H54 (cell line): ENCODE measurements at places on chromosomes 1 and 21.
A peak's percentile ranks its signal among the peaks of the same experiment; 100 is the strongest.

DNA sequence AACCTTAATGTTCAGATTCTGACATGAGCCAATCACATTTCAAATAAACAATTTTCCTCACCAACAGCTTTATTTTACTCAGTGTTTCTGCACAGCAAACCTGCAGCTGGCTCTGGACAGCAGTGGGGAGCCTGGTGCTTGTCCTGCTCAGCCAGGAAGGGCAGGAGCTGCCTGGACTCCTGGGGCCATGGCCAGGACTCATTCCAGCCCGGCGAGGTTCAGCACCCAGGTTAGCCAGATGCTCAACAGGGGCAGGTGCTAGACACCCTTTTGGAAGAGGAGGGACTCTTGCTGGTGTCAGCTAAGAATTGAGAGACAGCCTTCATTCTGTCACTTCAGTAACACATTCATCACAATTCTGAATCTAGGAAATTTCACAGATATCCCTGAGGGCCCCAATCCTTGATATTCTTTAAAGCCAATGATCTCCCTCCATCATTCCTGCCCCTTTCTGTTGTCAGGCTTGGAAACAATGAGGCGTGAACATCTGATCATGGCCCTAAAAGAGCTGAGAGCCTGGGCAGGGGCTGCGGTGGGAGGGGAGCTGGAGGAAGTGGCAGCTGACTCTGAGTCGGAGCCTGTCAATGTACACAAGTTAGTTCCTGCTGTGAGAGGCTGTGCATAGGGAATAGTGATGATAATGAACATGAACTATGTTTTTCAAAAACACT lies 251.3 kb downstream of the SDCCAG8 start:
- DNase-seq, result no peak

GRCh38 chr1:66295803-66296202 lies 238.2 kb upstream of the SGIP1 start:
- DNase-seq, result no peak

- peak; percentile 55 for DNase-seq
These were observed 107.0 kb downstream of the NAV1 start for GRCh38 chr1:201645956-201646355.

DNA sequence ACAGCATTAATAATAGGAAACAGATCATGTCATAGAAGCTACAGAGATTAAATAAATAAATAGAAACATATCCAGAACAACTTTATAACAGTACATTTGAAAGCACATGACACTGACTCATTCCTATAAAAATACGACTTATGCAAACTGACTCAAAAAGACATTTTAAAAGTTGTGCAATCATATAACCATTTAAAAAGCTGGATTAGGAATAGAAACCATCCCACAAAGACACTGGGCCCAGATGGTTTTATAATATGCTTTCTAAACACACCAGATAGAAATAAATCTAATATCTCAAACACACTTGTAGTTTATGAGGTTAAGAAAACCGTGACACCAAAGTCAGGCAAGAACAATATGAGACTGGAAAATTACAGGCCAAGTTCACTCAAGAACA lies 47.6 kb downstream of the MATN1 start:
- no peak for DNase-seq

GRCh38 chr1:116902723-116903383 lies 6.9 kb upstream of the PTGFRN start:
- no peak for DNase-seq

- no peak for DNase-seq
These were observed 63.9 kb downstream of the UCK2 start for GRCh38 chr1:165891111-165891860.

DNA sequence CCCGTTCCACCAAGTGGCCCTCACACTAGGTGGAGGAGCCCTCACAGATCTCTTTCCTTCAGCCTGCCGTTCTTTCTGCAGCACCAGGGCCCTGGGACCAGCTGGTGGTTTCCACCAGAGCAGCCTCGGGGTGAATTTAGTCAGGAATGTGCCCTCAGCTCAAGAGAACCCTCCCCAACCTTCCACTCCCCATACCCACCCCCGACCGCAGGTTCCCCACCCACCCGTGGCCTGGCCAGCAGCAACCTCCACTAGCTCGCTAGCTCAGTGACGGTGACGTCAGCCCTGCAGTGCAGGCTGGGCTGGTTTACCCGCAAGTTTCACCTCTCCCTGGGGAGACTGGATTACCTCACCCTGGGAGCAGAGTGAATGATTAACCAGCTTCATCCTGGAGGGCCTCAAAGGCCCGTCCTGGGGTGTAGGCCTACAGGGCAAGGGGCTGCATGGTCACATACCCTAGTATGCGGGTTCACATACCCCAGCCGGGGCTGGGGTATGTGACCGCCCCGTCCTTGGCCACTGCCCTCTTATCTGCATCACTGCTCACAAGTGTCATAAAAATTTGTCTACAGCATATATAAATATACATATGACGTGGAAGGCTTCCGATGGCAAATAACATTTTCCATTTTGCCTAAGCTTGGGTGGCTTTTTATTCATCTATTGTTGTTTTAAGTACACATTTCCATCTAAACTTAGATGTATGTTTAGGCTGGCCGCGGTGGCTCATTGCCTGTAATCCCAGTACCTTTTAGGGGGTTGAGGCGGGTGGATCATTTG lies 24.5 kb downstream of the ELF3 start:
- DNase-seq, result peak; percentile 88

- no peak for DNase-seq
These were observed 70.6 kb upstream of the NFIA start for GRCh38 chr1:61011561-61012263.

- DNase-seq, result no peak
These were observed 55.7 kb upstream of the EPHA8 start for GRCh38 chr1:22507587-22507986.

GRCh38 chr1:42173961-42174735 lies 9.6 kb upstream of the GUCA2A start:
- DNase-seq, result no peak

- DNase-seq, result no peak
These were observed 219.3 kb downstream of the C1orf94 start for GRCh38 chr1:34396042-34396441.

DNA sequence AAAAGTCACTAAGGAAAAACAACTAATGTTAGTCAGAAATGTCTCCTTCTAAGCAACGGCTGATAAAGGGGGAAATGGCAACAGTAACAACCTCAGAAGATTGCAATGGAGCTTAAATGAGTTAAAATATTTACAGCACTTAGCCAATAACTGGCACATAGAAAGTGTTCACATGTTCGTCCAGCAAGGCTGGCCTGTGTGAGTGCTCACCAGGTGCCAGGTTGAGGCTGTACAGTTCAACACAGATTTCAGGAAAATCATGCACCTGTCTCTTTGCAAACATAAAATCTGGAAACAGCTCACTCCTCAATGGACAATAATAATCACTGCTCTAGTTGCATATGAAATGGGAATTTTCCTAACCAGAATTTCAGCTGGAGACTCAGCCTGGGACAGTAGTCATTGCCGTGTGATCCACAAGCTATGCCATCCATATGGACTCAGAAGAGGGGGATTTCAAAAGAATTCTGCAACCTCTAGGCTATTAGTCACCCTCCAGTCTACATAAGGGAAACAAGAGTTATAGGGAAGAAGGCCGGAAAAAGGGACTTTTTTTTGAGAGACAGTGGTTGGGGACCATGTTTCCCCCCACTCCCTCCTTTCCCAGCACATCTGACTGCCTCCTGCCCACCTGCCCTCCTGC lies 68.6 kb downstream of the SYDE2 start:
- no peak for DNase-seq

GRCh38 chr1:114588196-114588689 lies 6.8 kb upstream of the BCAS2 start:
- DNase-seq, result no peak

- no peak for DNase-seq
These were observed 90.6 kb downstream of the SDCCAG8 start for GRCh38 chr1:243346468-243346867.

DNA sequence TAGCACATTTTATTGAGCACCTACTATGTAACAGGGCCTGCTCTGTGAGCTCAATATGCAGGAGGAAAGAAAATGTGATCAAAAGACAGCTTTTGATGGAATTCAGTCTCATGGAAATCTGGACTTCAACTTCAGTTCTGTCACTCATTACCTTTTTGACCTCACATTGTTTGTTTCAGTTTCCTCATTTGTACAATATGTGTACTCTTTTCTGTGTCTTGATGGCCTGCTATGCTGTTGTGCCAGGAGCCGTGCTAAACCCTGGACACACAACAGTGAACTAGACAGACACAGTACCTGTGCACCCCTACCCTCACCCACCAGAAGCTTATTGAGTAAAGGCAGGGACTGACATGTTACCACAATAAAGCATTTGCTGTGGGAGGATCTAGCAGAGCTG lies 162.9 kb upstream of the FGGY start:
- DNase-seq, result no peak

GRCh38 chr1:219151467-219151866 lies 22.2 kb upstream of the LYPLAL1 start:
- no peak for DNase-seq

DNA sequence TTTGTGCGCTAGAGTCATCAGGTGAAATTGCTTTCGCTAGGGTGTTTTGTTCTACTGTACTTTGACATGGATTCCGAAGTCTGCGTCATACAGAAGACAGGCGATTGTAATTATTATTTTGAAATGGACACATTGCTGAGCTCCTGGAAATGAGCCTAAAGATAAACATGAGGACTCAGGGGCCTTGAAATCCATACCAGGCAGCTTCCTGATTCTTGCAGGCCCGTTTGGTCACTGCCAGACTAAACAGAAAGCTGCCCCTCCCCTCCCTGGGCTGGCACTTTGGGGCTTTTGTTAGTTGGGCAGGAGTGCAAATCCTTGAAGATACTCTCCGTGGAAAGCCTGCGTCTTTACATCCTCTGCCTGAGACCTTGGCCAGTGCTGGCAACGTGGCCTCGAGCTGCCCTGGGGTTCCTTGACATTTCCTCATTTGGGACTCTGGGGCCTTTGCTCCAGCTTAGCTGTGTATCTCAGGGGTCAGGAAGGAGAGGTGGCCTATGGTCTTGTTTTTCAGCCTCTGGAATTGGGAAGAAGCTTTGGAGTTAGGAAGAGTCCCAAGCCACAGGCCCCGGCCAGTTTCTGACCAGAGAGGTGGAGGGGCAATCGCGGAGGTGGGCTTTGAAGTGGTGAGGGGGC lies 26.9 kb upstream of the KCNE2 start:
- no peak for DNase-seq

GRCh38 chr1:230684146-230684545 lies 29.8 kb downstream of the AGT start:
- DNase-seq, result no peak

DNA sequence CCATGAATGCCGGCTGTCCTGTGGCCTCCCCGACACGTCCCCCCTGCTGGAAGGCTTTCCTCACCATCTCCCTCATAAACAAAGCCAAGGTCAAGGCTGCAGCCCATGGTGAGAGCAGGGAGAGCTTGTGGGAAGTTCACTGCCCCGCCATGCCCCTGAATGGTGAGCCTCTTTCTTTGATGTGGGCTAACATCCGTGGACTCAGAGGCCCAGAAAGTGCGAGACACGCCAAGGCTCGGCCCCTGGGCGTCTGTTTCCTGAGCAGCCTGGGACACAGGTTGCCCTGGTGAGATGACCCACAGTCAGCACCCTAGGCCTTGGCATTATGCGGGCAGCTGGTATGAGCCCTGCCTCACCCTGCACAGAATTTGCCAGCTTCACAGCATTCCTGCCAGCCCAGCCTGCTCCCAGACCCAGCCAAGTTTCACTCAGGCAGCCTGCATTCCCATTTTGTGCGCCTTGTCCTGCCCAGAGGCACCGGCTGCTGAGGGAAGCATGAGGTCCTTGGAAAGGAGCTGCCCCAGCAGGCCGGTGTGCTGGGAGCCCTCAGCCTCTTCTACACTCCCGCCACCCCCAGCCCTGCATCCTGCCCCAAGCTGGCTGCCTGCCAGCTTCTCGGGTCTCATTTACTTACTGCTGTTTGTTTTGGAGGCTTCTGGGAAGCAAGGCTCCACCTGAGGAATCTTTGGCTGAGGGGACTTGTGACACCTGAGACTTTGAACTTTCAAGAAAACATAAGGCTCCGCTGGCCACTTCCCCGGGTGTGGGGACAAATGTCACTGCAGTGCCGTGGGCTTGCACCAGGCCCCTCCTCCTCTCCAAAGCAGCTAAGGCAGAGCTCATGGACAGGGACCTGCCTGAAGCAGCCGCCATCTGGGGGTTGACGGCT lies 31.9 kb downstream of the NEK2 start:
- DNase-seq, result peak; percentile 53

DNA sequence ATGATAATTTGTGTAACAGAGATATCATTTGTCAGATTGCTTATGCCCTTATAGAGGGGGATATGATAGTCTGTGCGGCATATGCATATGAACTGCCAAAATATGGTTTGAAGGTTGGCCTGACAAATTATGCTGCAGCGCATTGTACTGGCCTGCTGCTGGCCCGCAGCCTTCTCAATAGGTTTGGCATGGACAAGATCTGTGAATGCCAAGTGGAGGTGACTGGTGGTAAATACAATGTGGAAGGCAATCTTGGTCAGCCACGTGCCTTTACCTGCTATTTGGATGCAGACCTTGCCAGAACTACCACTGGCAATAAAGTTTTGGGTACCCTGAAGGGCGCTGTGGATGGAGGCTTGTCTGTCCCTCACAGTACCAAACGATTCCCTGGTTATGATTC lies 82.4 kb downstream of the ZMYM4 start:
- no peak for DNase-seq

GRCh38 chr1:213268221-213268620 lies 217.2 kb downstream of the RPS6KC1 start:
- peak; percentile 7 for DNase-seq

GRCh38 chr1:33280091-33280661 lies 23.9 kb downstream of the ZNF362 start:
- DNase-seq, result no peak

DNA sequence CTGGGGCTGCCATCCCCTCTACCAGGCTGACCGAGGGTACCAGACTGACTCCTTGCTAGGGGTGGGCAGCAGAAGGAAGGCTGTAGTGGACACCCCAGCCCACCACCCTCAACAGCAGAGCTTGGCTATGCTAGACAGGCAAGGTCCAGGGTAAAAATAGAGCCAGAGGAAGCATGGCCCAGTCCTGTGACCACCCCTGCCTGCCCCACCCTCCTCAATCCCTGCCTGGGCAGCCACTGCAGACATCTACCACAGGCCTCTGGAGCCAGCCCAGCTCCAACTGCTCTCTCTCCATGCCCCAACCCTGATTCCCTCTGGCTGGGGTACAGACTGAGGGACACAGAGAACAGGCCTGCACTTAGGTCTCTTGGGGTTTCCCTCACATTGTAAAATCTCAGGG lies 1.7 kb downstream of the S100A1 start:
- no peak for DNase-seq

DNA sequence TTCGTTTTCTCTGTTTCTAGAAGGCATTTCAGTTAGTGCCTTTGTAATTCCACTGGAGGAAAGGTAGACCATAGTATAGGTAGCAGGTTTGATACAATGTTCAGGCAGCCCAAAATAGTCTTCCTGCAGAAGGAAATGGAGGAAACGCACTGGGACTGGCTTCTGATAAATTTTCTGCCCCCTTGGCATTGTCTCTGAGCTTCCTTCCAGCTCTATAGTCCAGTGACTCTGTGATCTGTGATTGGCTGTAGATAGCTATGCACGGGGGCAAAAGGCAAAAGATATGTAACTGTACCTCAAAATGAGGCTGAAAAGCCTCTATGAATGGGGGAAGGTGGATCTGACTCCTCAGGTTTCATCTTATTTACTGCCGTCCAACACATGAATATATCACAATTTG lies 5.8 kb upstream of the MAGOH start:
- DNase-seq, result no peak
